ENCODE measurements at places on chromosomes 11 and 22. TPM values are rescaled to one million over a fixed set of nuclear protein-coding genes. Genes with fewer than 3 reads are reported as not detected.

The C11orf91 gene
- polyA plus RNA-seq, result not detected

The TAF1D gene
- polyA plus RNA-seq, result 110 TPM

DNA sequence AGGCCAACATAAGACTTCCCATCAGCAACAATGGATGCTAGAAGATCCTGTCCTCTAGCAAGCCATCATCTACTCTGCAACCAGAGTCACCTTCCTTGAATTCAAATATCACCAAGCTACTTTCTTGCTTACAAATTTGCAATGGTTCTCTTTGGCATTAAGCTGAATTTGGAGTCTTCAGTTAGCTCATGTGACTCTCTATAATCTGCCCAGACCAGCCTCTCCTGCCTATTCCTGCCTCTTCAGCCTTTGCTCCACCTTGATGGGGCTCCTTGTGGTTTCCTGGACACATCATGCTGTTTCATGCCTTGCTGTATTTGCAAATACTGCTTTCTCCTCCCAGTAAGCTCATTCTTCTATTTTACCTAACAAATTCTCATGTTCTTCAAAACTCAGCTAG is 82.3 kb downstream of the RASSF10 start:
- no peak for DNase-seq

The PGM2L1 gene
- 5.4 TPM for polyA plus RNA-seq

DNA sequence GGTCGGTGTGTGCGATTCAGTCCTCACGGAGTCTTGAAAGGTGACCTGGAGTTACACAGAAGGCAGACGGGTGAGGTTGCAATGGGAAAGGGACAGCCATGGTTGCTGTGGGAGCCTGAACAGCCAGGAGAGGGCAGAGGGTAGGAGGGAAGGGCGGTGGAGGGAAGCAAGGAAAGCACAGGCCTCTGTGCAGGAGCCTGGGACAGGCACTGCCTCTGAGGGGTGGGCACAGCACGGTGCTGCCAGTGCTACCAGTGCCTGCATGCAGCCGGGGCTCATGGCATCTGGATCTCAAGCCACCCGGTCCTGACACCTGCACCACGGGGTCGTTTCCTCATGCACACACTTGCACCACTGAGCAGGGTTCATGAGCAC is 401.0 kb downstream of the TBC1D22A start:
- no peak for DNase-seq

DNA sequence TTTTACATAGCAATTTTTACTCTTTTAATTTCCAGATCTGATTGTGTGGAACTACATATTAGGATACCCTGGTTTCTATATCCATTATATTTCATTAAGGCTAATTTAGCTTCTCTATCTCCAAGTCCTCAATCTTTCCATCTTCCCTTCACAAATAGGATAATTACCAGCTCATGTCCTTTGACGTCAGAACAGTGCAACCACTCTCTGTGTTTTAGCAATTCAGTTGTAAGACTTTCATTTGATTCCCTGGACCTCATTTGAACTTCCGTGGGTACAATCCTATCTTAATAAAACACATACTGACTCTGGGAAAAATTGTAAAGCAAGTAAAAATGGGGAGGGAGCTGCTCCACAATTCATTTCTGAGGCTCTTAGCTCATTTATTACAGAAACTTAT is 52.8 kb downstream of the FAM76B start:
- no peak for DNase-seq

GRCh38 chr11:34787348-34787747 is 128.8 kb downstream of the APIP start:
- DNase-seq, result no peak

GRCh38 chr22:19724927-19725661 is 1.8 kb downstream of the GP1BB start:
- DNase-seq, result no peak

The SCGB1C1 gene
- polyA plus RNA-seq, result 0.34 TPM

- DNase-seq, result no peak
These were observed 7.9 kb upstream of the OR56B4 start for GRCh38 chr11:6099577-6099976.

GRCh38 chr11:58770627-58771457 is 39.1 kb upstream of the GLYAT start:
- DNase-seq, result no peak

- DNase-seq, result no peak
These were observed 940 bp downstream of the IL18 start for GRCh38 chr11:112162761-112163546.

- DNase-seq, result no peak
These were observed 72.7 kb downstream of the SLC1A2 start for GRCh38 chr11:35346472-35347156.

The MPST gene
- 42.7 TPM for polyA plus RNA-seq

The B4GALNT4 gene
- polyA plus RNA-seq, result 11.4 TPM

- DNase-seq, result peak; percentile 66
These were observed 20.6 kb downstream of the STARD10 start for GRCh38 chr11:72773291-72773690.

DNA sequence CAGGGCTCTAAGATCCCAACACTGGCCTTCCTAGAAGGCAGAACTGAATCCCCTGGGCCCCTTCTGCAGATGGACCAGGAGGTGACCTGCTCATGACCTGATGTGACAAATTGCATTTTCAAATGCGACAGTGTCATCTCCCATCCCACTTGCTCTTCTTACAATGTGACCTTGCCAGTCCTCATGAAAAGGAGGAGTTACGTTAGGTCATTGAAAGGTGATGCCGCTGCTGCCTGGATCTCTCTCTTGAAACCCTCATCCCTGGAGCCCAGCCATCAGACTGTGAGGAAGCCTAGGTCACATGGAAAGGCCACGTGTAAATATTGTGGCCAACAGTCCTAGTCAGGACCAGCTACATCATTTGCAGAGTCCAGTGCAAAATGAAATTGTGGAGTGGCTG is 5.7 kb upstream of the C1QTNF4 start:
- no peak for DNase-seq
